ENCODE measurements at places on chromosomes 6 and 20.

- no peak for DNase-seq
Observed at GRCh38 chr20:57795977-57796560, 86.3 kb upstream of the PMEPA1 start.

GRCh38 chr6:30705620-30706019 is 11.5 kb downstream of the MDC1 start:
- DNase-seq = no peak

DNA sequence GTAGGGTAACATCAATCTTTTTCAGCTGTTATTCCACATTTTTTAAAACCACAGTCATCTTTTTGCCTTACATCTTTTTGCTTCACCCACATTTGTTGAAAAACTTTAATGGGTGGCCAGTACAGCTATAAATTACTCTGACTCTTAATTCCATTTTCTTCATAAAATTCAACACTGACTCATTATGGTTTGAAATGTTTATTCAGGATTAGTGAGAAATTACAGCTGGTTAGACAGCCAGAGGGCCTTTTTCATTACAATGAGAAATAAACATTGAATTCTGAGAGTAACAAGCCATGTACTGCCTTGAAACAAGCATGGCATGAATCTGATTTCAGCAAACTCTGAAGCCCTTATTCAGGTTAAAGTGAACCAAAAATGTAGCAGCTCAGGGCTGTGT is 19.5 kb downstream of the NDUFAF4 start:
- DNase-seq = no peak

- no peak for DNase-seq
Observed at GRCh38 chr20:46433051-46433450, 26.6 kb upstream of the ELMO2 start.

Measured in AML-193 (cell line).